Activated naive CD8-positive, alpha-beta T cell treated with anti-CD3 and anti-CD28 coated beads, Interleukin-2, amount 50 U/mL, for 16 hours (primary cell): ENCODE measurements at places on chromosomes 13 and 19.
A peak's percentile ranks its signal among the peaks of the same experiment; 100 is the strongest.

DNA sequence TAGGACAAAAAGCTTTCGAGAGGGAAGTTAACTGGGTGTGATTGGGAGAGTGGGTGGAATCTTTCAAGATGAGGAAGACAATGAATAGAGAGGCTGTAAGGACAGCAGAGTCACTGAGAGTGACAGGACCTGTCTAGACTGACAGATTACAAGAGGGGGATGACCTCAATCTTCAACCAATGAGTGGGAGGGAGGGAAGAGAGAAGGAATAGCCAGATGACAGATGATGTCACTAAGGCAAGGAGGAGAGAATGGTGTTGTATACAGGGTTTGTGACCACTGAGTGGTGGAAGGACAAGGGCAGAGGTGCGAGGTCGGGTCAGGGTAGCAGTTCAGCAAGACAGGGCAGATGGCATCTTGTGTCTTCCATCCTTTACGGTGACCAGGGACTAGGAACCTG lies 5.8 kb upstream of the ILF3 start:
- no peak for DNase-seq

DNA sequence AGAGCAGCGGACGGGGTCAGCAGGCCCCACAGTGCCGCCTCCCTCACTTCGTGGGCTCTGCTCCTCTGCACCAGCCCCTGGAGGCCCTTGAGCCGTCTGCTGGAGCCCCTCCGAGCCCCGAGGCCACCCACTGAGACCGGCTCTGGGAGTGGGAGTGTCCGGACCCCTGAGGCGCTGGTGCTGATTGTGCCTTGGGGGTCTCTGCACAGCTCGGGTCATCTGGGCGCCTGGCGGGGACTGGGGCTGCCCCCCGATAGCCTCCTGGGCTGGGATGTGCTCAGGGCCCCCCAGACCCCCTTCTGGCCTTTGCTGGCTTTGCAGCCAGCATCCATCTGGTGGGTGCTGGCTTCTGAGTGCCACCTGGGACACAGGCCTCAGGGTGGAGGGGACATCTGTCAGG lies 15.4 kb downstream of the CBARP start:
- no peak for DNase-seq

DNA sequence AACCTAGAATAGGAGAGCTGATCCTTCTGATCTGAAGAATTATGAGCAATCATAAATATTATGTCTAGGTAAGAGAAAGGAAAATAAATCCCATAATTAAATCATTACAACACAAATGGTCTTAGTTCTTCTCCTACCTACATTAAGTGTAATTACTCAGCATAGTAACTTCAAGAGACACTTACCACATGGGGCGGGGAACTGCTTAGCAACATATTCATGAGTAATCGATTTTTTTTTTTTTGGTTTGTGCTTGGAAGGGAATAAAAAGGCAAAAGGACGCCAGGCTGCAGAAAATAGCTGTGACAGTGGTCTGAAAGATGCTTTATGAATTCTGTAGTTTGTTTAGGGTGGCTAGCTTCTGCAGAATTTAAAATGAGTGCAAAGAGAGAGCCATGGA lies 103.3 kb upstream of the HTR2A start:
- DNase-seq, result no peak

- no peak for DNase-seq
Measured at GRCh38 chr19:47107202-47107952, 6.2 kb downstream of the ZC3H4 start.

- DNase-seq, result no peak
Measured at GRCh38 chr19:23346696-23347095, 48.6 kb downstream of the ZNF91 start.

GRCh38 chr19:42816894-42817293 lies 51.4 kb upstream of the PSG8 start:
- DNase-seq, result no peak

DNA sequence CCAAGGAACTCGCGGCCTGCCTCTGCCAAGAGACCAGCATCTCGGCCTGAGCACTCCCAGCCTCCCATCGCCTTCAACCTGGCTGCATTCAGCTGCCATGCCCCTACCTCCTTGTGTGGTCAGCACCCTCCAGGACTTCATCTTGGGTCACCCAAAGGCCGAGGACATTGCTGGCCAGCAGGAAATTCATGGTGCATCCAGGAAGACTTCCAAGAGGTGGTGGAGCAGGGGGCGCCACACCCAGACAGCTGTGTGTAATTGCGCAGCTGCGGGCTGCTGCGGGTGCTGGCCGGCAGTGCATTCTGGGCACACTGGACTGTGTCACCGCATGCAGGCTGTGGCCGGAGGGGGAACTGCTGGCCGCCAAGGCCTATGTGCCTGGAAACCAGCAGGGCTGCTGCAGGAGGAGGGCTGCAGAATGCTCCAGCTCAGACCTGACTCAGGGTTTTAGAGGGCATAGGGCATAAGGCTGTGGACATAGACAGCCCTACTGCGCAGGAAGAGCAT lies 164.3 kb upstream of the TUBA3C start:
- no peak for DNase-seq

- DNase-seq, result peak; percentile 63
Measured at GRCh38 chr19:18932216-18932841, 8.7 kb downstream of the HOMER3 start.

DNA sequence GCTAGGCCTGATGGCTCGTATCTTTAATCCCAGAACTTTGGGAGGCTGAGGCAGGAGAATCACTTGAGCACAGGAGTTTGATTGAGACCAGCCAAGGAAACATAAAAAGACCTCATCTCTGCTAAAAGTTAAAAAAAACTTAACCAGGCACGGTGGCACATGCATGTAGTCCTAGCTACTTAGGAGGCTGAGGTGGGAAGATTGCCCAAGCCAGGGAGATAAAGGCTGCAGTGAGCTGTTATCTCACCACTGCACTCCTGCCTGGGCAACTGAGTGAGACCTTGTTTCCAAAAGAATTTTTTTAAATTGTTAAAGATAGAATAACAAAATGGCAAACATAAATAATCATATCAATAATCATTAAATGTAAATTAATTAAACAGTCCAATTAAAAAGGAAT lies 365.8 kb downstream of the MTUS2 start:
- no peak for DNase-seq

- peak; percentile 0 for DNase-seq
Measured at GRCh38 chr13:48853728-48854102, 122.0 kb upstream of the FNDC3A start.

- DNase-seq, result no peak
Measured at GRCh38 chr19:38870612-38871011, 7.5 kb downstream of the RINL start.

DNA sequence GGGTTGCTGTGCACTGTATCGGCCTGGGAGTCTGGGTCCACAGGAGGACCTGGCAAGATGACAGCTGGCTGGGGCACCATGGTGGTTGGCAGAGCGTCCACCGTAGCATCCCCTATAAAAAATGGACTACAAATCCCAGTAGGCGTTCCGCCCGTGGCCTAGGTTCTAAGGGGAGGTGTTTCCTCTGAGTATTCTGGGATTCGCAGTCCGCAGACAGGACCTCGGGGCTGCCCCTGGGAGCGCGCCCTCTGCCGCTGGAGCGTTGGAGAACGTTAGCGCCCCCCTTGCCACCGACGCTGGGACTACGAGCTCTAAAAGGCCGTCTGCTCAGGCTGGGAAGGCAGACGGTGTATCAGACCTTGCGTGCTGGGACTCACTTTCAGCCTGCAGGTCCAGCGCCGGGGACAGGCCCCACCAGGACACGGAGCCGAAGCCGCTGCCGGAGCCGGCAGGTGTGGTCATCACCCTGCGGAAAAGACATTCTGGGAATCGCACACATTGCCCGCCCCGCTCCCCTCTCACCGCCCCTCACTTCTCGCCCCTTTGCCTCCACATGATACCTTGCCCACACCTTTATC lies 372 bp downstream of the DNAAF3 start:
- DNase-seq, result no peak

DNA sequence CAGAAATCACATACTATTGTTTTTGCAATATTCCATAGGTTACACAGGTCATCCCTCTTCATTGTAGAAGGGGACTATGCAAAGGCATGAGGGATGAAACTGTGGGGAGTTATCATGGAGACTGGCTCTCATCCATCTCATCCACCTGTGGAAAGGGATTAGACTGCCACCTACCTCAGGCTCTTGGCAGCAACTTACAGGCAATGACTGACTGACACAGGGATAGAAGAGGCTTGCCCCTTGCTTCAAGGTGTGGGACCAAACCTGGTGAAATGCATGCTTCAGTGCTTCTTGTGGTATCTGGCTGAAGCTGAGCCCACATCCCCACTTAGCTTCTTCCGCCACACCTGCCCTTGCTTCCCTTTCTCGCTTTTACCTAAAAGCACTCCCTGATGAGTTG lies 341.3 kb downstream of the GPC5 start:
- DNase-seq, result no peak

- no peak for DNase-seq
Measured at GRCh38 chr13:66430269-66430668, 799.9 kb downstream of the PCDH9 start.

GRCh38 chr19:3573858-3574637 lies 1.3 kb downstream of the HMG20B start:
- DNase-seq, result peak; percentile 65

GRCh38 chr19:30663611-30664174 lies 291.5 kb downstream of the ZNF536 start:
- no peak for DNase-seq

GRCh38 chr13:73924607-73925006 lies 209.6 kb downstream of the KLF12 start:
- DNase-seq, result no peak

DNA sequence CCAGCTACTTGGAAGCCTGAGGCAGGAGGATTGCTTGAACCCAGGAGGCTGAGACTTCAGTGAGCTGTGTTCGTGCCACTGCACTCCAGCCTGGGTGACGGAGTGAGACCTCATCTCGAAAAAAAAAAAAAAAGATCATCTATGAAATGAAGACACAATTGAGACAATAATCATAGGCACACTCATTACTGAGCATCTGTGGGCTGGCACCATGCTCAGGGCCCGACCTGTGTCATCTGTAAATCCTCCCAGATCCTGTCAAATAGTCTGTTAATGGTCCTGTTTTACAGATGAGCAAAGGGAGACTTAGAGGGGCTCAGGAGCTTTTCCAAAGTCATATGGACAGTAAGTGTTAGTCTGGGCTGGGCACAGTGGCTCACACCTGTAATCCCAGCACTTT lies 4.1 kb upstream of the NANOS2 start:
- no peak for DNase-seq

DNA sequence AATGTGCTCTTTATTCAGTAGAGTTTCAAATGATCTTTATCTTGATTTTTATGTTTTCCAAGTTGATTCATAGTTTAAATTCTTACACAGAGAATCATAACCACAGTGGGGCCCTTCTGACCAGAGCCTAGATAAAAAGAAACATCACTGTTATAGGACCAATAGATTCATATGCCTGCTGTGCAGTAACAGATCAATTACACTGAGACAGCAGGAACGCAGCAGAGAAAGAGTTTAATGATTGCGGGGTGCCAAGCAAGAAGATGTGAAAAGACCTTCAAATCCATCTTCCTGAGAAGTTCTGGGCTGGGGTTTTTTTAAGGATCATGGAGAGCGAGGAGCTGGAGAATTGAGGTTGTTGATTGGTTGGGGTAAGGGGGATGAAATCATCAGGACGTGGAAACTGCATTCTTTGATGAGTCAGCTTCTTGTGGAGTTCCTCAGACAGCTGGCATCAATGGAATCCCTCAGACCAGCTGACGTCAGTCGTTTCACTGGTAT lies 346.6 kb downstream of the TBC1D4 start:
- no peak for DNase-seq

- no peak for DNase-seq
Measured at GRCh38 chr13:48412881-48413351, at the start of gene LPAR6. TSS of gene LPAR6 (minus strand) at chr13:48413113. CDS start at chr13:48412423, 690 bp downstream.

- no peak for DNase-seq
Measured at GRCh38 chr19:29364999-29365398, 152.0 kb upstream of the UQCRFS1 start.

- DNase-seq, result no peak
Measured at GRCh38 chr19:18847549-18848463, 16.0 kb downstream of the UPF1 start.

- no peak for DNase-seq
Measured at GRCh38 chr13:75195495-75196146, 286.3 kb downstream of the TBC1D4 start.

DNA sequence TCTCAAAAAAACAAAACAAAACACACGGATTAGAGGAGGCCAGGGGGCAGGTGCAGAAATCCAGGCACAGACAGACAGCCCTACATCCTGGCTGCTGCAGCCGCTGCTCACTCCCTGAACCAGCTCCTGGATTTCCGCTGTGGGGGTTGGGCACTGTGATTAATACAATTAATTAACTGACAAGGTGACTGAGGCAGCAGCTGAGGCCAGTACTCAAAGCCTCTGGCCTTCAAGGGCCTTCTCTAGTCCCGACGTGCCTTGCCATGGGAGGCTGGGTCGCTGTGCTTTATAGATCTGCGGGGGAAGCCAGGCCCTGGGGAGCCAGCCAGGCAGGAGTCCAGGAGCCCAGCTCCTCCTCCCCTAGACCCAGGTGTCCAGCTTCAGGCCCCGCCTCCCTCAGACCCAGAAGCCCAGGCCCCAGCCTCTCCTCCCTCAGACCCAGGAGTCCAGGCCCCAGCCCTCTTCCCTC lies 4.6 kb downstream of the NECTIN2 start:
- DNase-seq, result no peak

- DNase-seq, result no peak
Measured at GRCh38 chr13:77515785-77516184, 19.7 kb upstream of the SCEL start.

GRCh38 chr13:39196965-39197646 lies 158.8 kb downstream of the NHLRC3 start:
- no peak for DNase-seq

DNA sequence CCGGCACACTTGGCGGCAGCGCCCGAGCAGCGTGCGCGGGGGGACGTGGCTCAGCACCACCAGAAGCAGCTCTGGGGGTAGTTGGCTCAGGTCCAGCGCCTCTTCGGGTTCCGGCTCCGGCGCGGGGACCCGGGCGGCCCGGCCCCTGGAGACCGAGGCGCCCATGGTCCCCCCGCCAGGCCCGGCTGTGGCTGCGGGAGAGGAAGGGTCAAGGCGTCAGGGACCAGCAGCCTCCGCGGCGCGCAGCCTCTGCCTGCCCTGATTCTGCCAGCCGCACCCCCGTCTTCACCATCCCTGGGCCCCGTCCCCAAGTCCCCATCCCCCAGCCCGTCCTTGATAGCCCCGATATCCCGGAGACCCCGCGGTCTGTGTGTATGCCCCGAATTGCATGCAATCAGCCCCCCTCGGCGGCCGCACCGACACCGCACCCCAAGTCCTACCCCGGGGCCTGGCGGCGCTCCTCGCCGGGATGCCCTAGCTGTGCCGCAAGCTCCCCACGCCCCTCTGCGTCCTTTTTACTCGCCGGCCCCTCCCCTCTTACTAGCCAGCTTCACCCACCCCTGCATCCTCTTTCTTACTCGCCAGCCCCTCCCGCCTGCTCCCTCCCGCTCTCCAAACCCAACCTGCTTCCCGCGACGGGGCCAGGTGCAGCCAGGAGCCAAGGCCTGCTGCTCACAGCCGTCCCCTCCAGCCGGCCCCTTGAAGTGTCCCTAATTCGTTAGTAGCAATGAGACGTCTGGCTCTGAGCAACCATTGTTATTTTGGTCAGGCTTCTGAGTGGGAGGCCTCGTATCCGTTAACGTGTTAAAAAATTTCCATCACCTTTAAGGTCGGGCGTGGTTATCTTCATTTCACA lies at the start of gene FBXO27:
TSS of gene FBXO27 (minus strand) at position 487 of the 856 bp plus-strand sequence. CDS start at position 165, 322 bp downstream.
- DNase-seq, result no peak

GRCh38 chr13:60267498-60268202 lies 103.9 kb upstream of the DIAPH3 start:
- no peak for DNase-seq
